ENCODE measurements at places on chromosomes 7 and 10.

- no peak for DNase-seq
Observed at GRCh38 chr7:123271231-123271630, 71.5 kb upstream of the SLC13A1 start.

DNA sequence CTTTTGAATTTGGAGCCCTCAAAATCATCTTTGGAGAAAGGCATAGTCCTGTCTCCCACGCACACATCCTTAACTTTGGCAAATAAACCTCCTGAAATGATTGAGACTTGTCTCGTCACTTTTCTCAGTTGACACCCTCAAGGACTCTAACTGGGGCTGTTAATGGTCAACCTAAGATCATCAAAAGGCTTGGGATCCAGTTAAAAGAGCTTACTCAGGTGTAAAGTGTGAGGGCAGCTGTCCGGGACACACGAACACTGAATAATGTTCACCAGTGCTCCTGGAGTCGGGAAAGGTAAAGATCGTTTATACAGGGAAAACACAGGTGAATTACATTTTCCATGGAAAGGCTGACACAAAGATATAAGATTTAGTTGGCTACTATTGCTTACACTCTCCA lies 84.7 kb downstream of the PAXIP1 start:
- DNase-seq, result no peak

DNA sequence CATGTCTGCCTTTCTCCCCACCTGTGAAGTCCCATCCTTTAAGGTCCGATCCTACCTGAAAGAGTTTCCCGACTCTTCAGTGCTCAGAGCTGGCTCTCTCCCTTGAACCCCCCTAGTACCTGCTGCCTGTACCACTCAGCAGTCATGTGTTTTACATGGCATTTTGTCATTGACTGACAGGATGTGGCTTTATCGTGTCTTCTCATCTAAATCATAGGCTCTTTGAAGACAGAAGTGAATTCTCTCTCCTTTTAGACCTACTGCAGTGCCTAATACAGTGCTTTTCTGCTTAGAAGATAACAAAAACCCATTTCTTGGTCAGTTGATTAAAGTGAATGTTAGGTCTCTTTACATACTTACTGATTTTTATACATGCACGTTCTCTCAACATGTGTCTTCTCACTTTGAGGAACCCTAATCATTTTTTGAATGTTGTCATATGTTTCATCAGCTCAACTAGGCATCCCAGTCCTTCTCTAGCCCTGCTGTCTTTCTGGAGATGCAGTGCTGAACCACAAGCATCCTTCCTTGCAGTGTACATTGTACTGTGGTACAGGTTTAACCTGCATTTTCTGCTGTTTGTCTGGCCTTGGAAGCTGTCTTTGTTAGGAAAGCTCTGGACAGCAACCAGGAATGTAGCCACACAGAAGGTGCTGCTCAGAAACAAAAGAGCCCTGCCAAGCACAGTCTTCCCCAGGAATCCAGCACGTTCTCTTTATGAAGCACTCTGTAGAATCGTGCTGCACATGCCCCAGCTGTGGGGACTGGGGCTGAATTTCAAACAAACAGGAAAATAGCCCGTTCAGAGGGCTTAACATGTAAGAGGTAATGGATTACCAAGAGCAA lies 28.1 kb upstream of the LRRC4 start:
- no peak for DNase-seq

DNA sequence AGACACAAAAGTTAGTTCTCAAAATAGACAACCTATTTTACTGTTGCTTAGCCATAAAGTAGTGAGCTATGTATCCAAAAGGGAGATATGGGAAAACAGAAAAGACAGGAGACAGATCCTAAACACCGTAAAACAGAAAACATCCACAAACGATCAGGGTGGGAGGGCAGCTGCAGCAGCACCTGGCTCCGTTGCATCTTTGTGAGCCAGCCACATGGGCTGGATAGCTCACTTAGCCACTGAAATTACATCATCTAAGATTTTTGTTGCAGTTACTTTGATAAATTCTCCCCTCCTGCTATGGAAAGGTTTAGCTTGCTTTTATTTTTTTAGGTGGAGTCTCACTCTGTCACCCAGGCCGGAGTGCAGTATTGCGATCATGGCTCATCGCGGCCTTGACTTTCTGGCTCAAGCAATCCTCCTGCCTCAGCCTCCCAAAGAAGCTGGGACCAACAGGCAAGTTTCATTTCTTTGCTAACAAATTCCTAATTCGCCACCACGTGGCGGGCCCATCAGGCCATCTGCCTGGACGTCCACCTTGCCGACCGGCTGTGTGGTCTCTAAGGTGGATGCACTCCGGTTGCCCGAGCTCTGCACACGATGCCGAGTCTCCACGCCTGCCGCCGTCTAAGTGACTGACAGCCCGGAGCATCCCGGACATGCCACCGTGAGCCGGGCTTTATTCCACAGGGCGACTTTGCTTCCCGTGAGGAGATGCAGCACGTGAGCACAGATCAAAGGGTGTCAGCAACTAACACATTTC lies 159.8 kb downstream of the DIP2C start:
- no peak for DNase-seq

- no peak for DNase-seq
Observed at GRCh38 chr10:24451325-24451820, 242.4 kb downstream of the KIAA1217 start.

DNA sequence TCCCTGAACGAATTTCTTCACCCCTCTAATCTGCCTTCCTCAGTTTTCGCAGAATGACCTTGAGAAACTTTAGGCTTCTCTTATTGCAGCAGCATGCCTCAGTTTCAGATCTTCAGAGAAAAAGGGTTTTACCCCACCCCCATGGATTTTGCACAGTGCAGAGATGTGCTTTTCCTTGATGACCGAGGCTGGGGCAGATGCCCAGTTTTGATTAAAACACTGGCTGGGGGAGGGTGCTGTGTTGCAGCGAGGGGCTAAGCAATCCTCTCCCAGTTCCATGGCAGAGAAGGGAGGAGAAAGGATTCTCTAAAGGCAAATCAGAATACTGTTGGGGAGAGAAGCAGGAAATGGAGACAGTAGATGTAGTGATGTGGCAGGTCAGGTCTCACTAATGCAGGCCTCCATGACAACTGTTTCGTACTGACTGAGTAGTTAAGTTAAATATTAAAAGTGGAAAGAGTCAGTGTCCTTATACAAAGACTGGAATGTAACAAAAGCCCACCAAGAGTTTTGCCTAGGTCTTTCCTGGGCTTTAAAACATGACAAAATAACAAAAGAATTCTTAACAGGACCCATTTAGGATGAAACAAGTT lies 50.8 kb upstream of the PDZD8 start:
- DNase-seq, result no peak

DNA sequence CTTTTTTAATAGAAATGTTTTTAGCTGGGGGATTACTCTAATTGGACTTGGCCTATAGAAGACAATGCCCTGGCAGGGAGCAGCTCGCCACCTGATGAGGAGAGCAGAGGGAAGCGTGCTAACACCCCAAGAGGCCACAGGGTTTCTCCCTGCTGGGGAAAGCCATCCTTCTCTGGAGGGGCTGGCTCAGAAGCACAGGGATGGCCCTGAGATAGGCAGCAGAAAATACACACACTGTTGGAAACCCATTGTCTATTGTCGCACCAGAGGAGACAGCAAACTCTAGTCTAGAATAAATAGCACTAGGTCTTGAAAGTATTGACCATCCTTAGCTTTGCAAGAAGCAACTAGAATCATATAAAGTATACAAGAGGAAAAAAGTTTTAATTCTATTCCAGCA lies 5.4 kb downstream of the COBL start:
- DNase-seq, result no peak

DNA sequence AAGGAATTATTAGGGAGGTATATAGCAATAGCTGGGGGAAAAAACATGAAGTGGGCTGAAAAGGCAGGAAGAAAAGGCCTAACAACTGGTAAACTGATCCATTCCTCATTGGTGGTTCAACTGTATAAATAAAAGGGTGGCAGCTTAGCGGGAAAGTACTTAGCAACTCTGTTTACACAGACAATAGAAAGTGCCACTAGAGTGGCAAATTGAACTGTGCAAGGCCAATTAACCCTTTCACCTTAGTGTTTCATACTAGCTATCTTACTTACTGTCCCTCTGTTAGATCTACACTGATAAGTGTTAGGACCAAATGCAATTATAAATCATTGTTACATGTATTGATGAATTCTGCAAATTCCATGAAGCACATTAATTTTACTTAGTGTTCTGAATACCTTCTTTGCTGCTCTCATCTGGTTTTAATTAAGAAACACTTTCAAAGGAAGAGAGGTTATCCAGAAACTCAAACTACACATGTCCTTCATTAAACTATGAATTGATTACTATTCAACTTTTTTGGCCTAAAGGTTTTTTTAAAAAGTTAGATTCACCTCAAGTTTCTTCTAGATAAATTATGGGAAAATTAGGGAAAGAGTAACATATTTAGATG lies 28.0 kb downstream of the DNAJC1 start:
- no peak for DNase-seq

- no peak for DNase-seq
Observed at GRCh38 chr7:158309868-158310763, 277.5 kb downstream of the PTPRN2 start.

- DNase-seq, result no peak
Observed at GRCh38 chr10:44659320-44659719, 251.8 kb upstream of the TMEM72 start.

DNA sequence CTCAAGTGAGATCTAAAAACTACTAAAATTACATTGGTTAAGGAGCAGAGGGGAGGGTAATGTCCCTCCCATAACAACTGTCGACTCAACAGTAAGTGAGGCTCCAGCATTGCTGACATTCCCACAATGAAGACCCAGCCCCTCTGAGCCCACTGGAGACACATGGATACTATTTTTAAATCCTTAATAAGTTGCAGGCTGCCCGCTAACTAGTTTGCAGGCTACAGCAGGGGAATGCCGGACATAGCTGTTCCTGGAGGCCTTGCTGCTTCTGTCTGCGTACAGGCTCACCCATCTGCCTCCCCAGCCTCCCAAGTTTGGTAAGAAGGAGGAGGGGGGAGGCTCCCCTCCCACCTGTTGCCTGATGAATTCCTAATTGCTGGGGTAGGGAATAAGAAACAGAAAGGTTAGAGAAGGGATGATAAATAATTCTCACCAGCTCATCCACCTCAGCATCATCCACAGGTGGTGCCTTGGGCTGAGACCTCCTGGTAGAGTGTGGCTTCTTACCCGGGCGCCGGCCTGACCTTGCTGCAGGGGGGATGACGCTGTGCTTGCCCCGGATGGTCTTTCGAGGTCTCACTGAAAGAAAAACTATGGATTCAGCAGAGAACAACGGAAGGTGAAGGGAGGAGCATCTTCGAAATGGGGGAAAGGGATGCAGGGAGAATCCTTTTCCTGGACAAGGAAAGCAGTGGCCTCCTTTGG lies 10.1 kb downstream of the FZD9 start:
- no peak for DNase-seq

DNA sequence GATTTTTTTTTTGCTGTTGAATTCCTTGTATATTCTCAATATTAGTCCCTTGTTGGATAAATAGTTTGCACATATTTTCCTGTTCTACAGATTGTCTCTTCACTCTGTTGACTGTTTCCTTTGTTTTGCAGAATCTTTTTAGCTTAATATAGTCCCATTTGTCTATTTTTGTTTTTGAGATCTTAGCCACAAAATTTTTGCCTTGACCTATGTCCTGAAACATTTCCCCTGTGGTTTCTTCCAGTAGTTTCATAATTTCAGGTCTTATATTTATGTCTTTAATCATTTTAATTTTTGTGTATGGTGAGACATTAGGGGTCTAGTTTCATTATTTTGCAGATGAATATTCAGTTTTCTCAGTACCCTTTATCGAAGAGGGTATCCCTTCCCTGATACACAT lies 92.7 kb downstream of the LANCL2 start:
- DNase-seq, result no peak

DNA sequence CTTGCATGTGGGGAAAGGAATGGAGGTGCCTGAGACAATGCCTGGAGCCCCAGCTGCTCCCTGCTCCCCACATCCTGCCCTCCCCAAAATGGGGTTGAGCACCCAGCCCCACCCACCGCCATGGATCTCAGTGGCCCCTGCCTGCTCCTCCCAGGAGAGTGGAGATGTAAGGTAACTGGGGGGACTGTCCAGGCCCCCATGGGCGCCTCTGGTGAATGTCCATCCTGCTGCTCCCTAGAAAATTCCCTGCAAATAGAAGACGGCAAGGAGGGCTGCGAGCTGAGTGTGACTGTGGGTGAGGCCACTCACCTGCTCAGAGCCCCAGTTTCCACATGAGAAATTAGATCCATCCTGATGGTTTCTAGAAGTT lies 101.6 kb downstream of the RAMP3 start:
- no peak for DNase-seq

GRCh38 chr7:73978661-73979563 lies 49.1 kb upstream of the ELN start:
- peak; percentile 87 for DNase-seq
